ENCODE measurements at places on chromosomes 2 and 18.

DNA sequence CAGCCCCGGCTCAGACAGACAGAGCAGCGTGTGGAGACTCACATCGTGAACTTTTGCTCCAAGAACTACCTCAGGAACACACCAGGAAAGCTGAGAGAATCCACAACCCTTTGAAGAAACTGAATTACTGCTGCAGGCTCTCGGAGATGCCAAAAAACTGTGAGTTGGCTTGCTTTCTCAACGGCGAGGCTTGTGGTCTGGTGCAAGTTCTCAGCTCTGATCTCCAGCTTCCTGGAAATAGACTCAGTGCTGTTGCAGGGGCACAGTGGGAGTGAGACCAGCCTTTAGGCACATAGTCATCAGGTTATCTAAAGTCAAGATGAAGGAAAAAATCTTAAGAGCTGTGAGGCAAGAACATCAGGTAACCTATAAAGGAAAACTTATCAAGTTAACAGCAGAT lies 273.7 kb upstream of the LRATD1 start:
- DNase-seq: no peak

- peak; percentile 61 for DNase-seq
Measured at GRCh38 chr2:174334781-174335251, at the start of gene SP9. SP9 (plus strand) TSS chr2:174334954; CDS start chr2:174335093, 139 bp downstream.

DNA sequence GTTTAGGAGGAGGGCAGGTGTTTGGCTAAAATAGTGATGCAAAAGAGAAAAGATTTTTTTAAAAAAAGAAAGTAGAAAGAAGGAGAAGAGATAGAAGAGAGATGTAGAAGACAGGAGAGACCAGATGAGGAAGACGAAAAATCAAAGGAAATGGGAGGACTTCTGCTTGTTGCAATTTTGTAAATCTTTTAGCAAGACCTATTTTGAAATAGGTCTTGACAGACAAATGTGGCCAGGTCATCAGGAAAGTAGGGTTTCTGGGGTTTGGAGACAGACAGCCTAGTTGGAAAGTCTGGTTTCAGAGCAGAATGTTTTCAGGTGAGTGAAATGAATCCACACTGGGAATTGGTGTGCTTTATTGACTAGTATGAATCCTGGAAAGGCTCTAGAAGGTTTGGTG lies 104.5 kb upstream of the CAVIN2 start:
- no peak for DNase-seq

DNA sequence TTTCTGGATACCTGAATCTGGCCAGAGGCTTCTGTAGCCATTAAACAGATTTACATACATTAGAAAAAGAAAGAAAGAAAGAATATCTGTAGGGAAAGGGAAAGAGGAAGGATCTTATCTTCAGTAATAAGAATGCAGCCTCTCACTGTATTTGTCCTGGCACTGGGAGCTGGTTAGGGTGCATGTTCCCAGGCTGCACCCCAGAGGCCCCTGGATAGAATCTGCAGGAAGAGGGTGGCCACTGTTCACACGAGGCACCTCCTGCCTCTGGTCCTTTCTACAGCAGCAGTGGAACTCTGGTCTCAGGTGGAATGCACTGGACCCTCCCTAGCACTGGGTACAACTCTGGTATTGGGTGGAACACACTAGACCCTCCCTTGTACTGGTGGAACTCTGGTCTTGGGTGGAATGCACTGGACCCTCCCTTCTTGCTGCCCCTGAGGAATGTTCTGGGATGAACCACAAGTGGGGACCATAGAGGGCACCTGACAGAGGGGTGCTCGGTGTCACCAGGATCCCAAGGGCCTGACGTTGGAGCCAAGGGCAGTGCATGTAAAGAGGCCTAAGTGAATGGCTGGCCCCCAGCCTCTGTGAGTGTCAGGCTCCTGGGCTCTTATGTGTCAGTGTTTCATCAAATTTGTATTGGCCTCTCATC lies 27.4 kb upstream of the PXDN start:
- no peak for DNase-seq

DNA sequence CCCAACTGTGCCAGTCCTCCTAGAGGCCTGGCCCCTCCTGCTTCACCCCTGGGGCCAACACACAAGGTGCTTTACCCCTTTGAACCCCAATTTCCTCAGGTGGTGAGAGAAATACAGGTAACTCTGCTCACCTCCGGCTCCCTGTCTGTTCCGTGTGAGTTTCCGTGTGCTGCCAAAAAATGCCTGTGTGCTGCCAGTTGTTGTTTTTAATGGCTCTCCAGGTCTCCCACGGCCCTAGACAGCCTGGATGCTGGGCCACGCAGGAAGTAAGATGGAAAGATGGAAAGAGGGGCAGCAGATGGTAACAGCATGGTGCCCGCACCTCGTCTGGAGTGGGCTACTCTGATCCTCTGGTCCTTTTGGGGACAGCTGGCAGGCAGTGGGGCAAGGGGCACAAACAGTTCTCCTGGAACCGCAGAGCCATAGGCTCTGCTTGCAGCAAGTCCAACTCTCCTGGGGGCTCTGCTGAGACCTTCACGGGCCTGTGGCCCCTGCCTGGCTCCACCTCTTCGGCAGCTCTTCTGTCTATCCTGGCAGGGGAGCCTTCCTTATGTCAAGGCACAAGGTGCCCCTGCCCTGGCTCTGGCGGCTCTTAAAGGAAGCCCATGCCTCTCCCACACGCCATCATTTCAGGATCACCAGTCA lies 4.3 kb upstream of the ARHGEF4 start:
- no peak for DNase-seq

- DNase-seq: no peak
Measured at GRCh38 chr2:12273111-12273510, 443.6 kb upstream of the TRIB2 start.

DNA sequence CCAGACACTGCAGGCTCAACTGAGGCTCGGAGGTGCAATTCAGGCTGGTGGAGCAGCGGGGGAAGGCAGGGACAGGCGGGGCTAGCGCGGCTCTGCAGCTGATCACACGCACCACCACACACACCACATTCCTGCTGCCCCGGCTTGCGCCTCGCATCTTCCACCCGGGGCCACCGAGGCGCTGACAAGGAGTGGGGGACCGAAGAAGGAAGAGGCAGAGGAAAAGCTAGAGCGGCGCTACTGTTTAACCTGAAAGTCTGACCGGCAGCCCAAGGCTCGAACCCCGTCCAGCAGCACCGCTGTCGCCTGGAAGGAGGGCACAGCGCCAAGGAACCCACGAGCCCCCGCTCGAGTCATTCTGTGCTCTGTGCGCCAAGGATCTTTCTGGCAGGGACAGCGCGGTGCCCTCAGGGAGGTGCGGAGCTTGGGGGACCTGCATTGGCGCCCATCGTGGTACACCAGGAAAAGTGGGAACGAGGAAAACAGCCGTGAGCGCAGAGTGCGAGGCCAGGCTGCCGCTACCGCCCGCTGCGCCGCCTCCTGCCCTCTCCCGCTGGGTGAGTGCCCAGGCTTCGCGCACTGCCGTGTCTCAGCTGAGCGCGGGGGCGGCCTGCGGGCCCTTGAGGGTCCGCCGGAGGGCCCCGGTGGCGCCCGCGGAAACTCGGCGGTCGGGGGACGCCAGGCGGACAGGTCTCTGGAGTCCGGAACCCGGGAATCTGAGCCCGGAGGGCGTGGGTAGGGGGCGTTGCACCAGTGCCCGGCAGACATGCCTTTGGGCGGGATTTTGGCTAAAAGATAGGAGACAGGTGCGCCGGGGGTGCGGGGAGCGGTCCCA lies 860 bp upstream of the KCNJ3 start:
- no peak for DNase-seq

DNA sequence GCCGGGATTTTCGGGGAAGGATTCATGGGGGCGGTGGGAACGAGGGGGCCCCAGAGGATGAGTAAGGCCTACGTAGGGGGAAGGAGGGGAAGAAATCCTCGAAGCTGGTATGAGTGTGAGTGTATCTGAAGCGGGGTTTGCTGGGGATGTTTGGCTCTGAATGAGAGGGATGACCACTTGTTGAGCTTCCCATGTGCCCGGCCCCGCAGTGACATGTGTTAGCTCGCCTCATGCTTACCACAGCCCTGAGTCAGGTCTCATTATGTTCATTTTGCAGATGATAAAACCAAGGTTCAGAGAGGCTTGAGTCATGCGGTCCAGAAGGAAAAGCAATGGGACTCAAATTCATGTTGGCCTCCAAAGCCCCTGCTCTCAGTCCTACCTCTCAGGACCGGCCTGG lies 214.7 kb downstream of the BCL2 start:
- no peak for DNase-seq

- no peak for DNase-seq
Measured at GRCh38 chr2:188573453-188573852, 281.8 kb downstream of the GULP1 start.

Measured in NCI-H1092 (cell line).